Stimulated activated CD8-positive, alpha-beta memory T cell treated with anti-CD3 and anti-CD28 coated beads, Interleukin-7, amount 100 ng/mL, for 1 hour (primary cell): ENCODE measurements at places on chromosomes 4 and X.
A peak's percentile ranks its signal among the peaks of the same experiment; 100 is the strongest.

DNA sequence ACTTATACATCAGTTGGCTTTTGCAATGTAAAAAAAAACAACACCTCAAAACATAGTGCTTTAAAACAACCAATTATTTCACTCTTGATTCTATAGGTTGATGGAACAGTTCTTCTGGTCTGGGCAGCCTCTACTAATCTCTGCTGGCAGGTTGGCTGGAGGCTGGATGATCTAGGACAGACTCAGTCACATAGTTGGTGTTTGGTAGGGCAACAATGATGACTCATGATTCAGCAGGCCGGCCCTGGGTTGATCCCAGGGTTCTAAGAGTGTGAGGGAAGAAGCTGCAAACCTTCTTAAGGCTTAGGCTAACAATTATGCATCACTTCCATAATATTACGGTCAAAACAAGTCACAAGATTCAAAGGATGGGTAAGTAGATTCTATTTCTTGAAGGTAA, 558.2 kb downstream of the ZNF674 start:
- DNase-seq: no peak

DNA sequence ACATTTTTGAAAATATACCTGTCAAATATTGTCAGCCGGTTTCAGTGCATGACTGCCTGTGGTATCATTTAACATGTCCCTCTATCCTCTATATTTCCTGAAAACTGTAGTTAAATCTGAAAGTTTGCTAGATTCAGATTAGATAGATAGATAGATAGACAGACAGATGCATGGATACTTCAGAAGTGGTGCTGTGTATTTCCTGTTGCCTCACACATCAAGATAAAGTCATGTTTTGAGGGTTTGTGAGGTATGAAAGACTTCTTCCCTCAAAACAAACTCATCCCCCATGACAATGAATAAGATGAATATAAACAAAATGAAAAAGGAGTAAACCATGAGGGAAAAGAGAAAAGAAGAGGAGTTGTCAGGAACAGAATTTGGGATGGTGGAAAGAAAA, 6.0 kb upstream of the BST1 start:
- DNase-seq: no peak

DNA sequence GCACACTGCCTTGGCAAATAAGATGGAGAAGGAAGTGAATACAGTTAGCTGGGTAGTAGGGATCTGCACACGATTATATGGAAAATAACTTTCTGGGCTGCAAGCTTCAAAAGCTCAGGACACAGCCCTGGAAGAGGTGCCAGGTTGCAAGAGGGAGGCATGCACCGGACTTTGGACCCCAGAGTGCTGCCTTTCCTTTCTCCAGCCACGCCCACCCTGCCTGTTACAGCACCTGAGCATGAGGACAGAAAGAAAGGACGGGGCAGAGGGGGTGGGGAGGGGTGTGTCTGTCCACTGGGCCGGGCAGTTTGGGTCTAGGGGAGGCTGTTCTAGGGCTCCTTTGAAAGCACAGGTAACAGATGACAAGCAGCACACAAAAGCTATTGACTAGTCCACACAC, 152.8 kb downstream of the ENPP6 start:
- DNase-seq: no peak

DNA sequence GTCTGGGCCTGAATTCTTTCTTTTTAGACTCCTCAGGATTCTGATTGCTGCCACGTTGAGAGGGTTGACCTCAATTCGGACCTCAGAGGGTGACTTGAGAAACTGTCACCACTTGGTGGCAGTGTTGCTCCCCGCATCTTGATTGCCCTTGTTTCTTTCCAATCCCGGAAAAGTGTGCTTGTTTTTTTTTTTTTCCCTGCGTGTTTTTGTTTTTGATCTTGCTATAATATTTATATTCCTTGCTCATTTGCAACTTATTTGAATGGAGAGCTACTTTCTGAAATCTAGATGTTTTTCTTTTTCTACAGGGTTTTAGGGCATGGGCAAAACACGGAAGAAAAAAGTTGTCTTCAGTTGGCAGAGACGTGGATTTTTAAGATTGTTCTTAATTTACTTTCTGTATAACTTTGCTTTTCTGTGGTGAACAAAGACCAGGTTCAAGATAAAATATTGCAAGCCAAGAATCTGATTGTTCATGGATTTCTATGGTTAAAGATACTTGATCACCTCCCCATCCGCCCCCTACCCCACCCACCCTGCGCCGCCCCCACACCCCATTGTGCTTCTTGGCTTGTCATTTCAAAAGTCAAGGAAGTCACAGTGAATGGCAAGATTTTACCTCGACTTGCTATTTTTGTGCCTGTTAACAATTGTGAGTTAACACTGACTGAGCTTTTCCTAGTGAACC, 102.0 kb downstream of the PTTG2 start:
- peak; percentile 32 for DNase-seq

- no peak for DNase-seq
Measured at GRCh38 chrX:124346117-124346876, at the start of gene SH2D1A. TSS of gene SH2D1A (plus strand) at chrX:124346563. CDS start at chrX:124346643, 80 bp downstream.

DNA sequence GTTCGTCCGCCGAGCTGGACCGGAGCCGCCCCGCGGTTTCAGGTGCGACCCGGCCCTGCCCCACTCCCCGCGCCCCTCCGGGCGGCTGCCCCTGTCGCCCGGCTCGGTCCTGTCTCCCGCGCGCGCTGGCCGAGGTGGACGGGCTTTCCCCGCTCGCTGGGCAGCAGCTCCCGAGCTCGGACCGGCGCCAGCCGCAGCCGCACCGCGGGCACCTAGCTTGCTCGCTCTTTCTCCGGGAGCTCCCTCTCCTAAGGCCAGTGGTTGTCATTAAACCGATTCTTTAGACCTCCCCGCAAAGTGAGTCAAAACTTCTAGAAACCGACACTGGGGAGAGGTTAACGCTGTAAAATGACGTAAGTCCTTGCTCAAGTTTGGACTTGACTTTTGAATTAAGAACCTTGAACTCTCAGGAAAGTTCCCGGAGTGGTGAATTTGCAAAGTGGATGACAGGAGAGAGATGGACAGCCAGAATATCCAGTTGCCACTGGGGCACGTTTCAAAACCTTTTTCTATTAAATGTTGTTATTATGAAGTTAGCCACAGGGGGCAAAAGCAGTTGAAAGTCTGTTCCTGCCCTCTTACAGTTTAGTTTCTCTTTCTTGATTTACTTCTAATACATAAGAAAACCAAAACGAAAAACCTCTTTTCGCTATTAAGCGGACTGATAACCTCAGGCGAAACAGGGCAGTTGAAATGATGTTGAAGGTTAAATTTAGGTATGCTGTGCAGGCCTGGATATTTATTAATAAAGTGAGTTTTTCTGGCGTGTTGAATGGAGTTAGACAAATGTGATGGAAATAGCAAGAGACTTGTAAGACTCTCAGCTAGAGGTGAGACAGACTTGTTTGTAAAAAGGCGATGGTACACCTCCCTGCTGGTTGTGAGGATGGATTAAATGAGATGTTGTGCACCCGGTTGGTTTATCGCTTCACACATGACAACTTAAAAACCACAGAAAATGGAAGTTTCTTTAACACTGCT, 847 bp downstream of the PI4K2B start:
- peak; percentile 3 for DNase-seq

DNA sequence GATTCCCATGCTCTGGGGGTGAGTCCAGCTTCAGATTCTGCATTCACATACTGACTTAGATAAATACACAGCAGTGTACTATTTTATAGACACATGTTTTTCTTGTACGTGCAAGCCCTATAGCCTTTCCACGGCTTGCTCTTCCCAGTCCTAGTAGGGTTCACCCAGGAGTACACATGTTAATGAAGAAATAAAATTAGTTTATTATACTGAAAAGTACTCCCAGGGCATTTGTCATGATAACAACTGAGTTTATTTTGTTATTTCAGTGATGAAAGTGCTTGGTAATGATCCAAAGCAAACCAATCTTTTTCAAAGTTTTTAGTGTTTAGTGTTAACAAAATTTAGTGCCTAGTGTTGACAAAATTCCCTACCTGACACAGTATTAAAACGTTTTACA, 21.3 kb downstream of the MAPK10 start:
- no peak for DNase-seq
